ENCODE measurements at places on chromosomes 4 and X. TPM values are rescaled to one million over a fixed set of nuclear protein-coding genes. Genes with fewer than 3 reads are reported as not detected.

DNA sequence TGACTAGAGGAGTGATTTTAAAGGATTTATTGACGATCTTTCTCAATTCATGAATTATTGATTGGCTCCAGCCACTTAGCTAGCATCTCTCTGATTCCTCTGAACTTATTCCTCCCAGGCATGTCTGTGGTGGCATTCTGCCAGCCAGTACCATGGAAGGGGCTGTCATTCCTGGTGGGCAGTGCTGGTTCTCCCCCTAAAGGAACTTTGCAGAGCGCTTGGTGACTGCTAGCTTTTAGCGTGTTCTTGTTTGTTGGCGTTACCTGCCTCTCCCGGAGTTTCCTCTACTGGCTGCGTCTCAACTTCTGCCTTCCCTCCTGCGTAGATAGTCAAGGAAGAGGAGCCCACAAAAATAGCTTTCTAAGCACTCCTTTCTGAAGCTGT, 19.3 kb downstream of the SRD5A3 start:
- DNase-seq: no peak
- no peak overlapping the region for H3K4me3 ChIP-seq
- H3K27ac ChIP-seq: no peak overlapping the region
- H3K4me1 ChIP-seq: no peaks in the 10 kb centered on the region
- H3K27me3 ChIP-seq: no peaks in the 10 kb centered on the region

DNA sequence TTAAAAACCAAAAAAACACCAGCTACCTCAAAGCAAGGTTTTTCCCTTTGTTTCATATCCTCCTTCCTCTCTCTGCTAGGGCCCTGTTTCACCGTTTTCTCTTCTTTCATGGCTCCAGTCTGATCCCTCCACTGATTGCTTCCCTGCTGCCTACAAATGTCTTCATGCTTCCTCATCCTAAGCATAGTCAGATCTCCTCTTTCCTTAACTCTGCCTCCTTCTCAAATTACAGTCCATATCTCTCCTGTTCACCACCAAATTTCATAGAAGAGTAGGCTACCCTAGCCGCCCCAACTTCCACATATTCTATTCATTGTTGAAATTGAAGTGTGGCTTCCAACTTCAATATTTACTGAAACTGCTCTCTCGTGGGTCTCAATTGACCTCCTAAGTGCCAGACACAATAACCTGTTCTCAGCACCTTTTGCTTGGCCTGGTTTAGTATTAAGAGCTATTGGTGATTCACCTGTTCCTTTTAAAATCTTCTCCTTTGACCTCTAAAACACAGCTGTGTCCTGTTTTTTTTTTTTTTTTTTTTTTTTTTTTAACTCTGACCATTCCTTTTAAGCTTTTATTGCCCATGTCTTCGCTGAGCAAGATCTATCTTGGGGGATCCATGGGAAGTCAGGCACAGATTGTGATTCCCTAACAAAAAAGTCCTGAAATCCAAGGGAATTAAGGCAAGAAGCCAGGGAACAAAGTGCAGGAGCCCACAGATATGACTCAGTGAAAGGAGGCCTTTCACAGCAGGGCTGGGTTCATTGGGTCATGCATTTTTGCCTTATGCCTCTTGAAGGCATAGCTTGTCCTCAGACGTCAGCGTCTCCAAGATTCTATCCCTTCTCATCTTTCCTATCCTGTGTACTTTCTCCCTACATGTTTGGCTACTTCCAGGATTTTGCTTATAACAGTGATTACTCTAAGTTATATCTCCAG, 85.4 kb downstream of the RPS3A start:
- no peak overlapping the region for H3K27ac ChIP-seq
- H3K36me3 ChIP-seq: no peaks in the 10 kb centered on the region
- H3K27me3 ChIP-seq: peaks cover 20% of the 10 kb centered on the region
- DNase-seq: no peak
- no peaks in the 10 kb centered on the region for H3K4me1 ChIP-seq

- H3K27ac ChIP-seq: no peak overlapping the region
- peaks cover 27% of the 10 kb centered on the region for H3K27me3 ChIP-seq
- no peak overlapping the region for H3K4me3 ChIP-seq
- H3K4me1 ChIP-seq: no peaks in the 10 kb centered on the region
- H3K36me3 ChIP-seq: no peaks in the 10 kb centered on the region
- peak; percentile 1 for DNase-seq
Observed at GRCh38 chrX:36867143-36867542, 141.0 kb upstream of the FAM47C start.

DNA sequence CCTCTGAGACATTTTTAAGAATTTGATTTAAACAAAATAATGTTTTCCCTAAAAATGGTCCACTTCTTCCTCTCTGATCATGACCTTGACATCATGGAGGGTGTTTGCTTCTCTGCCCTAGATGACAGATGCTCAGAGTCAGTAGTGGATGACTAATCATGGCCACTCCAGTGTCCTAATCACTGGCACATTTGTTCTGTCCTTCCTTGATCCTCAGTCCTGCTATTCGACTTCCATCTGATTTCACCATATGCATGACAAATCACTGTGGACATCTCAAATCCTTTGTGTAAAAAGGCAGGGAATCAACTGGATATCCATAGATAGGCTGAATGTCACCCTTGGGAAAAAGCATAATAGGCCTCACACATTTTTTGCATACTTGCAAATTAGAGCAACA, 9.0 kb downstream of the CRMP1 start:
- H3K36me3 ChIP-seq: peaks cover 2% of the 10 kb centered on the region
- H3K27me3 ChIP-seq: peaks cover 43% of the 10 kb centered on the region
- H3K4me1 ChIP-seq: no peaks in the 10 kb centered on the region
- DNase-seq: no peak
- H3K27ac ChIP-seq: no peak overlapping the region

- H3K4me3 ChIP-seq: no peak overlapping the region
- no peak overlapping the region for H3K27ac ChIP-seq
- H3K4me1 ChIP-seq: no peaks in the 10 kb centered on the region
Observed at GRCh38 chr4:78299565-78299972, 242.4 kb downstream of the FRAS1 start.

The ELOVL6 gene
- total RNA-seq: 15.8 TPM

DNA sequence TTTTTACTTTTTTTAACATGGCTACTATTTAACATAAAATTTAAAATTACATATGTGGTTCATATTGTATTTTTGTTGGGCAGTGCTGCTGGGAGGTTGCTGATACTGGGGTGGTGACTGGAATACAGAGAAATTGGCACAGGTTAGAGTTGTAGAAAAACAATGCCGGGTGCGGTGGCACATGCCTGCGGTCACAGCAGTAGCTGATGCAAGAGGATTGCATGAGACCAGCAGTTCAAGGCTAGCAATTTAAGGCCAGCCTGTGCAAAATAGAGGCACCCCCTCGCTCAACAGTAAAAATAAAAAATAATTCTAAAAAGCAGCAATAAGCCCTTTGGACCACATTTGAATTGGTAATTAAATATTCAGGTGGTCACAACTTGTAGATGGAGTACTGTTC, 11.8 kb upstream of the CPE start:
- H3K36me3 ChIP-seq: no peaks in the 10 kb centered on the region
- H3K27me3 ChIP-seq: peaks cover 6% of the 10 kb centered on the region
- H3K4me3 ChIP-seq: no peak overlapping the region
- no peak overlapping the region for H3K27ac ChIP-seq
- no peak for DNase-seq

- H3K4me3 ChIP-seq: no peak overlapping the region
- H3K4me1 ChIP-seq: peaks cover 10% of the 10 kb centered on the region
- H3K36me3 ChIP-seq: no peaks in the 10 kb centered on the region
Observed at GRCh38 chr4:140719686-140720085, 36.5 kb downstream of the TBC1D9 start.

The TMPRSS11D gene
- not detected for total RNA-seq

DNA sequence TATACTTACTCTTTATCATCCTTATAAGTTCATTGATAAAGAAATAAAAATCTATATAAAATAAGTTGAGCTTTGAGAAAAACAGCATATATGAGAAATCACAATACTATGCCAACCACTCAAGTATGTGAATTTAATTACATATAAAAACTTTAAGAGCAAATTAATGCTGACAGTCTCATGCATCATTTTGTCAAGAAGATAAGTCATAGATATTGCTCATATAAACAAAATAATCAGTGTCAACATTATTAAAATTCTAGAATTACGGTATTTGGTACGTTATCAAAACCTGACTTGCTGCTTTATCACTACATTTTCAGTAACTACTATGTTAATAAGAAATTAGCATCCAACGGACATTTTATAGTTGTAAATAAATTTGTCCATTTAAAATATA, 111.2 kb downstream of the FBXO8 start:
- H3K27me3 ChIP-seq: peaks cover 14% of the 10 kb centered on the region
- no peak overlapping the region for H3K4me3 ChIP-seq
- no peaks in the 10 kb centered on the region for H3K36me3 ChIP-seq

The PTCHD1 gene
- total RNA-seq: not detected

The COX7B2 gene
- total RNA-seq: not detected

The MAGEA8 gene
- not detected for total RNA-seq

- H3K27ac ChIP-seq: no peak overlapping the region
- no peaks in the 10 kb centered on the region for H3K4me1 ChIP-seq
- no peaks in the 10 kb centered on the region for H3K27me3 ChIP-seq
- no peak for DNase-seq
- H3K36me3 ChIP-seq: no peaks in the 10 kb centered on the region
Observed at GRCh38 chr4:126752702-126753101, 880.1 kb upstream of the INTU start.

DNA sequence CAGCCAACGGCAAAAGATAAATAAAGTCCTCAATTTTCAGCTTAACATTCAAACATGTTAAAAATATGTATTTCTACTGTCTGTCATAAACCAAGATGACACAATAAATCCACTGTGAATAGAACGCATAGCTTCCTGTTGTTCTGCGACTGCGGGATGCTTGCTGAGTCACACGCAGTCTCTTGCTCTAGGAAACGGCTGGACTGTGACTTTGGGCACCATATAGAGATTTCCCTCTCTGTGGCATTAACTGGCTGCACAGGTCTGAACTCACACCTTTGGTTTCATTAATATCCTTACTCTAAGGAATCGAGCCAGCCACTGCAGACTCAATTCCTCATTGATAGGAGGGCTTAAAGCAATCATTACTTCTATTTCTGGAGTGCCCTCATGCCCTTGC, 8.4 kb downstream of the BEND4 start:
- H3K4me3 ChIP-seq: no peak overlapping the region
- H3K27me3 ChIP-seq: peaks cover 11% of the 10 kb centered on the region
- no peak overlapping the region for H3K27ac ChIP-seq

The LRBA gene
- 56.6 TPM for total RNA-seq

- H3K27me3 ChIP-seq: no peaks in the 10 kb centered on the region
- DNase-seq: no peak
- no peak overlapping the region for H3K4me3 ChIP-seq
- no peaks in the 10 kb centered on the region for H3K4me1 ChIP-seq
- H3K36me3 ChIP-seq: no peaks in the 10 kb centered on the region
Observed at GRCh38 chr4:176614793-176615192, 177.9 kb downstream of the VEGFC start.

The HPRT1 gene
- 64.3 TPM for total RNA-seq

GRCh38 chr4:123776267-123776666, 379.7 kb downstream of the SPRY1 start:
- H3K27me3 ChIP-seq: peaks cover 17% of the 10 kb centered on the region
- H3K4me1 ChIP-seq: peaks cover 11% of the 10 kb centered on the region
- DNase-seq: no peak
- H3K27ac ChIP-seq: peak overlapping the region; percentile 16
- no peaks in the 10 kb centered on the region for H3K36me3 ChIP-seq

The MAGEB17 gene
- not detected for total RNA-seq

DNA sequence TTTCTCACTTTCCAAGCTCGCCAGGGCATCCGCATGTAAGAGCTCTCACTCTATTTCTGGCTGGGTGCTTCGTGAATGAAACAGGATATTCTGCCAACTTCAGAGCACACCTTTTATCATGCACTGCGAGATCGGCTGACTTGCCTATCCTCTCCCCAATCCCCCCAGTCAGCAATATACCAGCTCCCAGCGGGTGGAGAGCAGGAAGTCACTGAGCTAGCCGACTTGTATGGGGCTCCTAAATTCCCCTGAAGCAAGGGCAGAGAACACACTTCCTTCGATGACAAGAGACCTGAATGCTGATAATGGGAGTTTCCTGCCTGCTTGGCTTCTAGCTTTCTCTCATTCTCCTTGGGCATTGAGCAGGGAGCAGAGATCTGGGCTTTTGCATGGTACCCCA, 33.8 kb upstream of the MAMLD1 start:
- no peak for DNase-seq
- no peaks in the 10 kb centered on the region for H3K36me3 ChIP-seq
- no peak overlapping the region for H3K27ac ChIP-seq
- peaks cover 4% of the 10 kb centered on the region for H3K4me1 ChIP-seq
- H3K27me3 ChIP-seq: peaks cover 27% of the 10 kb centered on the region
- no peak overlapping the region for H3K4me3 ChIP-seq
